Activated CD4-positive, alpha-beta T cell treated with anti-CD3 and anti-CD28 coated beads, Interleukin-2, amount 10 ng/mL, durations not matched to agents 24 days and 14 days (primary cell): ENCODE measurements at places on chromosomes 4 and X.

DNA sequence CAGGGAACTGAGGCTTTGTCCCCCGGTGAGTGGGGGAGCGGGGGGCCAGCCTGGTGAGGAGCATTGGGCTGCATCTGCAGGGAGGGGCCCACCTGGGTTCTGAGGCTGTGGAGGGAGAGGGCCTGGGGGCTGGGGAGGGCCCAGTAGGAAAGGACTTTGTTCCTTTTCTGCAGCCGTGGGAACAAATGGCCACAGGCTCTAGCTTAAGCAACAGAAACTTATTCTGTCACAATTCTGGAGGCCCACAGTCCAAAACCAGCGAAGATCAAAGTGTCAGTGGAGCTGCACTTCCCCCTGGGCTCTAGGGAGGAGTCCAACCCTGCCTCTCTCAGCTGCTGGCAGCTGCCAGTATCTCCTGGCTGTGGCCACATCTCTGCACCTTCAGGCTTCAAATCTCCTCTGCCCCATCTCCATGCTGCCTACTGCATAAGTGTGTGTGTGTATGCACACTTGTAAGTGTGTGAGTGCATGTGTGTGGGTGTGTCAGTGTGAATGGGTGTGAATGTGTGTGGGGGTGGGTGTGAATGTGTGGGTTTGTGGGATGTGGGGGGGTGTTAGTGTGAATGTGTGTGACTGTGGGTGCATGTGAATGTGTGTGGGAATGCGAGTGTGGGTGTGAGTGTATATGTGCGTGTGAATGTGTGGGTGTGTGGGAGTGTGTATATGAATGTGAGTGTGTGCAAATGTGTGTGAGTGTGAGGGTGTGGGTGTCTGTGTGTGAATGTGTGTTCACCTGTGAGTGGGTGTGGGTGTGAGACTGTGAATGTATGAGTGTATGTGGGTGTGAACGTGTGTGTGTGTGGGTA, 204.5 kb upstream of the PSAPL1 start:
- no peak for DNase-seq

DNA sequence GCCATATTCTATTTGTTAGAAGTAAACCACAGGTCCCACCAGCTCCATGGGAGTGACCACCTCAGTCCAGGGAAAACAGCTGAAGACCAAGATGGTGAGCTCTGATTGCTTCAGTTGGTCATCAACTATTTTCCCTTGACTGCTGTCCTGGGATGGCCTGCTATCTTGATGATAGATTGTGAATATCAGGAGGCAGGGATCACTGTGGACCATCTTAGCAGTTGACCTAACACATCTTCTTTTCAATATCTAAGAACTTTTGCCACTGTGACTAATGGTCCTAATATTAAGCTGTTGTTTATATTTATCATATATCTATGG, 16.1 kb downstream of the TLR8 start:
- no peak for DNase-seq

DNA sequence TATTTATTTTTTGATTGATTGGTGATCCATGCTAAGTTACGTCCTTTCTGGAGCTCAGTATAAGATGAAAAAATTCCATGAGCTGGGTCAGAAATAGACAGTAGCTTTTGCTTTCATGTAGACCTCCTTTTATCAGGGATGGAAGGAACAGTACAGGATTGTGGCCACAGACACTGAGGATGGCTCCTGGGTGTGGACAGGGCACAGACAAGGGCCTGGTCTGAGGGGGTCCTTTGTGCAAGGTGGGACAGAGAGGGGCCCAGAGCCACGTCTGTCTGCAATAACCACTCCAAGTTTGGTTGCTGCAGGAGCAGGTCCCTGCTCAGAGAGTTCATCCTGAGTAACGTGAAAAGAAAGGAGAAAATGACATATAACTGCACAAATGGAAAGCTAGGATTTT, 127.1 kb downstream of the ENPP6 start:
- DNase-seq, result no peak

DNA sequence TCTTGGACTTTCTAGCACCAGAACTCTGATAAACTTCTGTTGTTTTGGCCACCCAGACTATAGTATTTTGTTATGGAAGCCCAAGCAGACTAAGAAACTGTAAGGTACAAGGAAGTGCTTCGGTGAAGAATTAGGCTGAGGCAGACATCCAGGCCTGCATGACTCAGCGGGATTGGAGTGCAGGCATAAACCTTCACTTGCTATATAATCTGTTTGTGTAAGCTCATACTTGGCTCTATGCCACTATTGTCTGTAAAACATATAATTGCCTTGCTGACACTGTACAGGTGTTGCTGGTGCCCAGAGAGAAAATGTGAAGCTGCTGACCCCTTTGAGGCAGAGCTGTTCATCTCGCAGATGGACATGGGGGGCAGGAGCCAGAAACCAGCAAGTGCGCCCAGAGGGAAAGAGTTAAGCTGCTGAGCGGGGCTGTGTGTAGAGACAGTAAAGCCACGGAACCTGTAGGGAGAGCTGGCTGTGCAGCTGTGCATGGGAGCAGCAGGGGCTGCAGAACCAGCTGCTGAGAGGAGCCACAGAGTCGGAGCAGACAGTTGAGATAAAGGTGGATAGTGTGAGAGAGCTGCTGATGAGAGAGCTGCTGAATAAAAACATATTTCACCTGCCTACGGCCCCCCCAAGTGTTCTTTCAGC, 96.2 kb downstream of the RBM46 start:
- DNase-seq, result no peak

GRCh38 chr4:127965803-127966175, 583 bp downstream of the ABHD18 start:
- peak; percentile 91 for DNase-seq

- no peak for DNase-seq
These were observed 126.9 kb upstream of the NRK start for GRCh38 chrX:105695451-105695850.

- DNase-seq, result no peak
These were observed 512.5 kb upstream of the HTR2C start for GRCh38 chrX:114071412-114071811.

- no peak for DNase-seq
These were observed 210.9 kb downstream of the KLHL4 start for GRCh38 chrX:87728459-87728858.

DNA sequence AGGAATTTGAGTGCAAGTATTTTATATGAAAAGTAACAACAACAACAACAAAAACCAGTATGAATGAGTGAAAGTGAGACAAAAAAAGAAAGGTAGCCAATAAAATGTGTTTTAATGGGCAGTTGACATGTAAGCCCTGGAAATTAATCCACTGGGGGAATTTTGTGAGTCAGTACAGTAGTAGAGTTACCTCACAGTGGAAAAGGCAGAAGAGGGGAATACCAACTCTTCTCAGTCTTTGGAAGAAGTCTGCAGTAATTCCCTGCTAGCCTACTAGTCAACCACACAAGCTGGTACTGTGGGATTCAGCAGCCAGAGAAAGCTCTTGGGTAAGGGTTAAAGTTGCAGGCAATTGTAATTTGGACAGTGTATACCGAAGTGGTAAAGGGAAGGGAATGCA, 76.3 kb upstream of the IL15 start:
- DNase-seq, result no peak

GRCh38 chr4:165560941-165561340, 182.1 kb downstream of the CPE start:
- DNase-seq, result no peak

DNA sequence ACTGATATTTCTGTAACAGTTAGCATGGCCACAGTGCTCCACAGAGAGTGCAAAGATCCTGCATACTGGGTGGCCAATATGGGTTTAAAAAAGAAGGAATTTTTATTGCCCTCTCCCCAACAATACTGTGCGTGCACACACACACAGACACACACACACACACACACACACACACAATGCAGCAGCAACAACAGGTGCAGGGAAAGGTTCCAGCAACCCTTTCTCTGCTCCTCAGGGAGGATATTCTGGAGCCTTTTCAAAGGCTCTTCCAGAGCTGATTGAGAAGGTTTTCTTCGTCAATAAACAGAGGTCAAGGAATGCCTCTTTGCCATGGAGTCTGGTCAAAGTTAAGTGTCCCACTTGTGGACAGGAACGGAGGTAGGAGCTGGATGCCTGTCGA, 84.8 kb upstream of the ZFP42 start:
- DNase-seq, result no peak

- DNase-seq, result peak; percentile 56
These were observed 2183.9 kb upstream of the TENM3 start for GRCh38 chr4:180059216-180059881.

GRCh38 chr4:139988863-139989765, 164.9 kb downstream of the MAML3 start:
- no peak for DNase-seq

- DNase-seq, result peak; percentile 53
These were observed 564 bp downstream of the FAM149A start for GRCh38 chr4:186104890-186105646.

- no peak for DNase-seq
These were observed 456 bp downstream of the PPARGC1A start for GRCh38 chr4:23889391-23889790.

DNA sequence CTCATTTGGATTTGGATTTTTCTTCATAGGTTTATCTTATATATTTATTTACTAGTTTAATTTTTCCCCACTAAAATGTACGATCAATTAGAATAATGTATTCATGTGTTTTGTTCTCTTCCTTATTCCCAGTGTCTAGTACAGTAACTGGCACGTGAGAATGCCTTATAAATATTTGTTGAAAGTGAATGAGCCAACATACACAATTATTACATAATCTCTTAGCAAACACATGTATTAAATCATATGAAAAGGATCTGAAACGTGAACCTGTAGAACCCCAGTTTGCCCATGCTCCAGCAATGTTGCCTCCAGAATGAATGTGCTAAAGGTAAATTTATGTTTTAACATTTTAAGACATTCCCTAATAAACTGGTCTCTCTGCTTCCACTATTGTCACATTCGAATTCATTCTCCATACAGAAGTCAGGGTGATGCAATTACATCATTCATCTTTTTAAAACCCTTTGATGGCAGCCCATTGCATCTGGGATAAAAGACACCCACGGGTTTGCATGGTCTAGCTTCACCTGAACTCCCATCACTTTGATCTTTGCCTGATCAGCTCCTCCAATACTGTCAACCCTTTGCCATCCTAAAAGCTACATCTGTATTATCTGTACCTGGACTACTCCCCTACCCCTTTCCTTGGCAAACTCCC, 30.7 kb upstream of the AREG start:
- no peak for DNase-seq

- DNase-seq, result no peak
These were observed 175.8 kb downstream of the USP46 start for GRCh38 chr4:52483186-52483890.

DNA sequence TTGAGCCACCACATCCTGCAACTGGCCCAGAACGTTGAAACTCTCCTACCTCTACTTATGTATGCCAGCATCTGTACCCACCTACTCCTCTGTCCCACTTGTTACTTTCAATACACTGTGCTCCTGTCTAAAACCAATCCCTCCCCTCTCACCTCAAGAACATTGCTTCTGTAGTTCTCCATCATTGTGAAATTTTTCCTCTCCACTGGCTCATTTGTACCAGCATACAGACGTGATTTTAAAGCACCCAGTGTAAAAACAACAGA, 25.5 kb upstream of the USO1 start:
- no peak for DNase-seq

DNA sequence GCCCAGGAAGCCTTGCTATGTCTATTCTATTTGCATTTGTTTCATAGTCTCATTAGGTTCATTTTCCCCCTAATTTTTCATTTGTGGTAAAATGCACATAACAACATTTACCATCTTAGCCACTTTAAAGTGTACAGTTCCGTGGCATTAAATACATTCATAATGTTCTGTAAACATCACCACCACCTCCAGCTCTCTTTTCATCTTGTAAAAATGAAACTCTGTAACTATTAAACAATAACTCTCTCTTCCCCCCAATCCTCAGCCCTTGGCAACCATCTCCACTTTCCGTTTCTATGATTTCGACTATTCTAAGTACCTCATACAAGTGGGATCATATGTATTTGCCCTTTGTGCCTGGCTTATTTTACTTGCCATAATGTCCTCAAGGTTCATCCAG, 19.9 kb downstream of the ARHGEF38 start:
- DNase-seq, result no peak

- DNase-seq, result no peak
These were observed 82.8 kb downstream of the PHOX2B start for GRCh38 chr4:41665636-41666207.

GRCh38 chr4:127045861-127046260, 586.9 kb upstream of the INTU start:
- no peak for DNase-seq

- no peak for DNase-seq
These were observed 956.1 kb downstream of the ADGRL3 start for GRCh38 chr4:62156205-62156604.

DNA sequence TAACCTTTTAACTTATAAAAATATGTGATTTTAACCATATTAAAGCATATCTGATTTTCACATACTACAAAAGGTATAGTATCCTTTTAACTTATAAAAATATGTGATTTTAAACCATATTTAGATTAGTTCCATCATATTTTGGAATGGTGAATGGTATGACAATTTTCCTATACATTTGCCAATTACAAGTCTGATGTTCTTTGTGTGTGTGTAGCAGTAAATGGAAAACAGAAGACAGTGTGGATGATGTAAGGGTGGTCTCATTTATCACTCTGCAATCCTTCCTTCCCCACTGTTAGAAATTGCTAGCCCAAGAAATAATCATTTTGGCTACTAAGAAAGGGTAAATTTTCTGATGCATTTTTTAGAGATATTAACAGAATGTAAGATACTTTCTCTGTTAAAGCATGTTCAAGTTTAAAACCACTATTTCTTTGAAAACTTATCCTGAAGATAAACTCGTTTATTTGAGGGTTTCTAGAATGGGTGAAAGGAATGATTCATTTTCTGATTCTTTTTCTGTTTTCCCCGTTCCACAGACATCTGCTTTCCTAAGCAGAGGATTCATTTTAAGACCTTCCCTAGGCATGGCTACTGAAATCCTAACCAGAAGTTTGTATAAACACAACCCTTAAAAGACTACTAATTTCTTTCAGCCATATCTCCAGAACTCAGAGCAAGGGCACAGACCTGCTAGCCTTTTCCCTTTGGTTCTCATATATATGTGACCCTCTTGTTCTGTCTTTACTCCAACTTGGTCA, 21.0 kb downstream of the NUDT6 start:
- DNase-seq, result no peak

DNA sequence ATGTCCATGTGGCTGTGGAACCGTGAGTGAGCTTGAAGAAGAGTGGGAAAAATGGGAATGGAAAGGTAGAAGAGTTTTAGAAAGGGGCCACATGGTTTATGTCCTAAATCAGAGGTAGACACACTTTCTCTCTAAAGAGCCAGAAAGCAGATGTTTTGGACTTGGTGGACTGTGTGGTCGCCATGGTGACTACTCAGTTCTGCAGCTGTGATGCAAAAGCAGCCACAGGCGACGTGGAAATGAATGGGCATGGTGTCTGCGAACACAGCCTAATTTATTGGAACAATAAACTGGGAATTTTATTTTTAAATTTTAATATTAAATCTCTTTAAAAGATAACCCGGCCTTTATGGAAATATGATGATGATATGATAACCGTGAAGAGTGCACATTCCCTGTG, 386.0 kb upstream of the FAT1 start:
- DNase-seq, result no peak

GRCh38 chrX:7586126-7586525, 256.8 kb upstream of the VCX start:
- DNase-seq, result no peak
